Naive thymus-derived CD4-positive, alpha-beta T cell (primary cell): ENCODE measurements at places on chromosomes 7 and 10. TPM values are rescaled to one million over a fixed set of nuclear protein-coding genes. Genes with fewer than 3 reads are reported as not detected.

DNA sequence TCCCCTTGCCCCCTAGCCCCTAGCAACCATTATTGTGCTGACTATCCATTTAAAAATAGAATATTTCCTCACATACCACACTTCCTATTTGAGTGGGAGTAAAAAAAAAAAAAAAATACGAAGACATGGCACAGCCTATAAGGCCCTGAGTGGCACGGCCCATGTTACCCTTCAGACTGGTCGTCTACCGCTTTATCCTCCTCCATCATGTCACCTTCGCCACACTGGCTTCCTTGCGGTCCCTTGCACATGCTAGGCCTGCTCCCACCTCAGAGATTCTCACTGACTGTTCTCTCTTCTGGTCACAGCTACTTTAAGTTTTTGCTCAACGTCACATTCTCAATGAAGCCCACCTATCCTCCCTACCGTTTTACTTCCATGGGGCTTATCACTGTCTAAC is 130.3 kb downstream of the ATE1 start:
- H3K27ac ChIP-seq = no peak overlapping the region
- no peak for DNase-seq
- H3K27me3 ChIP-seq = no peaks in the 10 kb centered on the region
- no peak overlapping the region for H3K4me3 ChIP-seq
- H3K36me3 ChIP-seq = no peaks in the 10 kb centered on the region

DNA sequence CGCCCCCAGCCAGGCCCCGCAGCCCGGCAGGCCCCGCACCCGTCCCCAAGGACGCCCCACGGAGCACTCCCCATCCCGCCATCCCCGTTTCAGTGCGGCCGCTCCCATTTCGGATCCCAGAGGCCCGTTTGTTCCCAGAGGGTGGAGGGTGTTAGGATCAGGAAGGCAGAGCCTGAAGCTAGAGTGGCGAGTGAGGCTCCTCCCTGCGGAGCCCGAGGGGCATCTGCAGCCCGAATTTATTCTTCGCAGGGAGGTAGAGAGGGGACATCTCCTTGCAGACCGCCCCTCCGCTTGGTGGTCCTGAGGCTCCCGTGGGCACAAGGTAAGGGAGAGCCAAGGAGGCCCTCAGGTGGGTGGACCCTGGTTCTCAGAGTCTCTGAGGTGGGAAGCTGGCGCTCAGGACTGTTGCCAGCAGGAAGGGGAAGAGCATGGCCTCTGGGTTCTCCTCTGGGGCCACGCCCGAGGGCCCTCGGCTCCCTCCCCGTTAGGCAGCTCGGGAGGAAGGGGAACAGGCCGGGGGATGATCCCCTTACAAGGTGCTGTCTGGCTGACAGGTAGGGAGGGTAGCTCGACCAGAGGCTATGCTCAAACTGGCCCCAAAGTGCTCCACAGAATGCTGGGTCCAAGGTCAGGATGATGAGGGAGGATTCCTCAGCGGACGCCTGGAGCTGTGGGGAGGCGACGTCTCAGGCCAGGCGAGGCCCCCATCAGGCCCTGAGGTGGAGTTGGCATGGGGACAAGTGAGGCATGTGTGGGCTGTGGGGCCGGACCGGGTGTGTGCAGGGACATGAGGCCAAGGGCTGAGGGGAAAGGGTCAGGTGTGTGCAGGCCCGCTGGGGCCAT is 17.4 kb downstream of the POLL start:
- H3K4me3 ChIP-seq = no peak overlapping the region
- no peak overlapping the region for H3K27ac ChIP-seq
- H3K4me1 ChIP-seq = peaks cover 17% of the 10 kb centered on the region
- DNase-seq = no peak
- H3K36me3 ChIP-seq = no peaks in the 10 kb centered on the region
- peaks cover 10% of the 10 kb centered on the region for H3K27me3 ChIP-seq

GRCh38 chr10:4514445-4515108 is 311.4 kb upstream of the AKR1E2 start:
- H3K4me1 ChIP-seq = no peaks in the 10 kb centered on the region
- H3K27ac ChIP-seq = no peak overlapping the region
- H3K4me3 ChIP-seq = no peak overlapping the region
- no peaks in the 10 kb centered on the region for H3K36me3 ChIP-seq
- no peak for DNase-seq

The ATG9B gene
- total RNA-seq = 18.1 TPM

DNA sequence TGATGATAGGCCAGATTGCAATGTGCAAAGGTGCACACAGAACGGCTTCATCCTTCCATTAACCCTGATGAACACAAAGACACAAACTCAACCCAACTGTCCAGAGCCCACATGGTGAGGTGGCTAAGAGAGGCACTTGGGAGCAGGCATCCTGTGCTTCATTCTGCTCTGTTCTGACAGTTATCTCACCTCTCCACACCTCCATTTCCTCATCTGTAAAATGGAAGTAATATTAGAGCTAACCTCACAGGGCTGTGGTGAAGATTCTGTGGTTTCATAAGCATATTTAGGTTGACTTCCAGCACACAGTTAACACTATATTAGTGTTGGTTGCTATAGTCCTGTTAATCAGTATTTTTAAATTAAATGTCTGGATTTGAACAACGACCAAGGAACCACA is 126.3 kb downstream of the TAX1BP1 start:
- no peak for DNase-seq
- H3K27ac ChIP-seq = no peak overlapping the region
- H3K27me3 ChIP-seq = no peaks in the 10 kb centered on the region
- H3K36me3 ChIP-seq = no peaks in the 10 kb centered on the region
- no peak overlapping the region for H3K4me3 ChIP-seq
- peaks cover 3% of the 10 kb centered on the region for H3K4me1 ChIP-seq

The ALOX5 gene
- 14.8 TPM for total RNA-seq
